NCI-H1694 treated with DMSO at 0.1 percent for 48 hours (cell line): ENCODE measurements at places on chromosomes 13 and 19.

GRCh38 chr13:84137292-84137691, 255.0 kb upstream of the SLITRK1 start:
- DNase-seq: no peak

DNA sequence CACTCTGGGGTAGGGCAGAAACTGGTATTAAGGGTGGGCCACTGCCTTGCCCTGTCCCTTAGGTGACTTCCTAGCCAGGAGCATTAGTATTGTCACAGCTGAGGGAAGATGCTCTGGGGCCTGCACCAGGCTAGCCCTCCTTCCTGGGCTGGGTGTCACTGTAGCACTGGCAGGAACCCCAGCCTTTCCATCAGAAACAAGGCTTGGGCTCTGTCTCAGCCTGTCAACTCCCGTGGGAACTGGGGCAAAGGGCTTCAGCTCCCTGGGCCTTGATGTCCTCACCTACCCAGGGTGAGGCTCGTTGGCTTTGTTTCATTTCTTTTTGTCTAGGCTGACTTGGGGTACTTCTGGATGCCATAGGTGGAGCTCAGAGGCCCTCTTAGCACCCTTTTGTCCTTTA, 18.0 kb downstream of the PAF1 start:
- DNase-seq: no peak

GRCh38 chr19:55635334-55635717, 5.5 kb upstream of the ZNF580 start:
- no peak for DNase-seq

- DNase-seq: no peak
Observed at GRCh38 chr13:48194379-48194754, 38.6 kb upstream of the ITM2B start.

GRCh38 chr19:7007859-7008258, 13.4 kb downstream of the MBD3L2B start:
- DNase-seq: no peak

DNA sequence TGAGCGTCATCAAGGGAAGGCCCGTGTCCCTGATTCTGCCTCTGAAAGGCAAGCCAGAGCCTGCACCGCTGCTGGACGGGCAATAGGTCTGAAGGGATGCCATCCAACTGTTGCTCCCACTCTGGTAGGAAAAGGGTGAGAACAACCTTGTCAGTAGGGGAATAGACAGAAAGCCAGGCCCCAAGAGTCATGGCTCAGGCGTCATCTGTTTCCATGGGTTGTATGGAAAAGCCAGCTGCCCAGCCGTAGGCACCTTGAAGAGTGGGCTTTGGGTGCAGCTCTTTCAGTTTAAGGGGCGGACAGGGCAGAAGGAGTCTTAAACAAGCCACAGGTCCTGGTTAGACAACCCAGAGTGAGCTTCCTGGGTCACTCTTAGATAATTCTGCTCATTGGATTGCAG, 66.5 kb downstream of the RNF6 start:
- no peak for DNase-seq

- DNase-seq: no peak
Observed at GRCh38 chr13:43876366-43876765, 3.2 kb downstream of the CCDC122 start.

GRCh38 chr19:14686411-14686810, 3.4 kb upstream of the ZNF333 start:
- peak; percentile 41 for DNase-seq

DNA sequence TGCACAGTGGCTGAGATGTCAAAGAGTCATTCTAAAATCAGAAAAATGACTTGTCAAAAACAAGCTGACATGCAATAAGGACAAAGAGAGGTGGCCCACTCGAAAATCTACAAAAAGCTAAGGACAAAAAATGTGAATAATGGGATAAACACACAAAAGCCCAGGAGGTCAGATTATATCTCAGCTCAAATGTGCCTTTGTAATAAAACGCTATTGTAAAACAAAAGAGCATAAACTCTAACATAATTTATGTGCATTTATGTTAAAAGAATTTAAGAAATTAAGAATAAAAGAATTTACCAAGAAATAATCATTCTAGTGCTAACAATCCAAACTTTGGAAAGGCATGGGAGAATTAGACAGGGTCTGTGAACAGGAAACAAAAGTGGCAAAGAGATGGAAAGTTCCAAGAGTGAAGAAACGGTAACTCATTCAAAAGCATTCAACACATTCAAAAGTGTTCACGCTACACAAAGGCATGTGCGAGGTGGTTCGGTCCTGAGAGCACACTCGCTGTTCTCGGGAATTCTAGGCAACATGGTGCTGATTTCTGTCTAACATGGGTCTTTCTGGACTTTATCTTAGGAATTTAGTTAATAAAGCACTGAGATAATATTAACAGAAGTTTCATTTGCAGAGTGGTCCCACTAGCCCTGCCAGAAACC, 197.7 kb downstream of the KATNAL1 start:
- DNase-seq: no peak

DNA sequence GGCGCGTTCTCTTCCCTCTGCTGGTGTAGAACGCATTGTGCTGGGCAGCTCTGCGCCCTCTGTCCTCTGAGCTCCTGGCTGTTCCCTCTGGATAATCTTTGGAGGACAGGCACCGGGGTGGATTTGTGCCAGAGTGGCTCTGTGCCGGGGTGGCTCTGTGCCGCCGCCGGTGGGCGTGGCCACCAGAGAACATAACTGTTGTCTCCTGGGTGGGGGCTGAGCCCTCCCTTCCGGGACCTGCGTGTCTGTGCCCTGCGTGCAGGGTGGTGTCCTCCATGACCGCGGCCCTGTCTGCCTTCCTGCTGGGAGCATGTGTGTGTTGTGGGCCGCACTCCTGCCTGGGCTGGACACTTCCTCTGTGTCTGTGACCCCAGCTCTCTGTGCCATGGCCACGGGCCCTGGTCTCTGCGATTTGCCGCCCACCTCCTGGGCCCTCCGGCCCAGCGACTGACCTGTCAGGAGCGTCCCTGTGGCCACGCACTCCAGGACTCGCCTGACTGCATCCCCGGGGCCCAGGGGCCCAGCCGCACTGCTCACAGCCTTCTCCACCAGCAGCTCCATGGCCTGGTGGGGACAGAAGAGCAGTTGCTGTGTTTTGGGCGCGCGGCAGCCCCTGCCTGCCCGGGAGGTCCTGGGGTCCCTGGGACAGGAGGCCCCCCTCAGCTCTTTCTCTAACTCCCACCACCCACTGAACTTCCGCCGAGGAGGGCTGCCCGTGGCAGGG, 22.4 kb upstream of the MATK start:
- no peak for DNase-seq

DNA sequence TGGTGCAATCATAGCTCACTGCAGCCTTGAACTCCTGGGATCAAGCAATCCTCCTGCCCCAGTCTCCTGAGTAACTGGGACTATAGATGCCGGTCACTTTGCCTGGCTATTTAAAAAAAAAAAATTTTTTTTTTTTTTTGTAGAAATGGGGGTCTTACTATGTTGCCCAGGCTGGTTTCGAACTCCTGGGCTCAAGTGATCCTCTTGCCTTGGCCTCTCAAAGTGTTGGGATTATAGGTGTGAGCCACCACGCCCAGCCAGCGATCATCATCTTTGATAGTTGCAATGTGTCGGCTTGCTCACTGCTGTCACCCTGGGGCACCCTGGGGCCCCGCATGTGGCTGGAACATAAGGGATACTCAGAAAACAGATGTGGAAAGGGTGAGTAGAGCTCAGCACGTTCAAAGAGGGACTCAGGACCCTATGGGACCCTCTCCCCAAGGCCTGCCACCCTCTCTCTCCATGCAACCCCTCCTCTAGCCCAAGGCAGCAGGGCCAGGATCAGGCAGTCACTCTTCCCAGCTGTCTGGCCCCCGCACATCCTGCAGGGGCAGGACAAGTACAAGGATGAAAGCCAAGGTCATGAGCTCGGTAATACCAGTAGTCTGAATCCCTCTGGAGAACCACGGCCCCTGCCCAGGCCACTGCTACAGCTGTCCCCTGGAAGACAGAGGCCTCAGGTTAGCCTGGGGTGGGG, 6.5 kb upstream of the CCL25 start:
- DNase-seq: no peak

- DNase-seq: no peak
Observed at GRCh38 chr13:106595625-106596024, 27.7 kb upstream of the ARGLU1 start.
